ENCODE measurements at places on chromosomes 16 and 17. TPM values are rescaled to one million over a fixed set of nuclear protein-coding genes. Genes with fewer than 3 reads are reported as not detected.

DNA sequence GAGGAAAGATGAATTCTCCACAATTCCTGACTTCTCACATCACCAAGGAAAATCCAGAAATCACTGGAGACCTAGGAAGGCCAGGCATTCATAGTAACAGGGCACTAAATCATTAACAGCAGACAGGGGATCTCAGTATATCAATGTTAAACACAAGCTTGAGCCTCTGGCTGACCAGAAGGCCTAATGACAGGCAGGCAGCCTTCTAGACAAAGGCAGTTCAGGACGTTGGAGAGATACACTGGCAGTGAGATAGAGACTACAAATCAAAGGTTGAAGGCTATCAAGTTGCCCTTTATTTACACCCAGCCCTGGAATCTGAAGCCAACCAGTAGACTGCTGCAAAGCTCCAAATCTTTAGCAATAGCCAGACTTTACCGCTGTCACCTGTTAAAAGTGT lies 422.8 kb upstream of the CCL2 start:
- no peak for DNase-seq

- DNase-seq = no peak
Measured at GRCh38 chr17:29443041-29443739, 53.0 kb downstream of the TAOK1 start.

DNA sequence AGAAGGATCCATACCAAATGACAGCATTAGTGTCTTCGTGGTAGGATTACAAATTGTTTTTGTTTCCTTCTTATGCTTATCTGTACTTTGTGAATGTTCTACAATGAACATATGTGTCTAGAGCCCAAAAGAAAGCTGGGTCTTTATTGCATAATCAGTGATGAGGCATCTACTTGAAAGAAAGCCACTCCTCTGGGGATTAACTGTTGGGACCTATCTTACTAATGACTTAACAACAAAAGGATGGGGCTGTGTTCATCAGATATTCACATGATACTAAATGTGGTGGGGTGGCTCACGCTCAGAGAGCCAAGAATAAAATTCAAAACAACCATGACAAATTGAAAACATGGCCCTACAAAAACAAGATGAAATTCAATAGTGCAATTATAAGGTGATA lies 160.2 kb downstream of the RGS9 start:
- no peak for DNase-seq

DNA sequence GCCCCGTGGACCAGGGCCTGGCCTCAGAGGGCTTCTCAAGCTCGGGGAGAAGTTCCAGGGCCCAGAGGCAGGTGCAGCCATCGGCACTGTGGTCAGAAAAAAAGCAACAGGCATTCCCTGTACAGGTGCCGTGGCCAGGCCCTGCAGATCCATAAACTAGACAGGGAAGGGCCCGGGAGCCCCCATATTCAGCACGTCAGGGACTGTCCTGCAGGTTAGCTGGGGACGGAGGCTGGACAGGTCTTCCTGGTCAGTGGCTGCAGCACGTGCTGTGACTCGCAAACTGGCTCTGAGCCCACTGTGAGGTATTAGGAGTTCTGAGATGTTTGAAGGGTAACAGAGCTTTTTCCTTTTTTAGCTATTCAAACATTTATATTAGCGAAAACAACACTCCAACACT lies 15.0 kb upstream of the C16orf95 start:
- DNase-seq = no peak

GRCh38 chr17:58303971-58304749 lies 23.4 kb upstream of the MPO start:
- DNase-seq = peak; percentile 78

DNA sequence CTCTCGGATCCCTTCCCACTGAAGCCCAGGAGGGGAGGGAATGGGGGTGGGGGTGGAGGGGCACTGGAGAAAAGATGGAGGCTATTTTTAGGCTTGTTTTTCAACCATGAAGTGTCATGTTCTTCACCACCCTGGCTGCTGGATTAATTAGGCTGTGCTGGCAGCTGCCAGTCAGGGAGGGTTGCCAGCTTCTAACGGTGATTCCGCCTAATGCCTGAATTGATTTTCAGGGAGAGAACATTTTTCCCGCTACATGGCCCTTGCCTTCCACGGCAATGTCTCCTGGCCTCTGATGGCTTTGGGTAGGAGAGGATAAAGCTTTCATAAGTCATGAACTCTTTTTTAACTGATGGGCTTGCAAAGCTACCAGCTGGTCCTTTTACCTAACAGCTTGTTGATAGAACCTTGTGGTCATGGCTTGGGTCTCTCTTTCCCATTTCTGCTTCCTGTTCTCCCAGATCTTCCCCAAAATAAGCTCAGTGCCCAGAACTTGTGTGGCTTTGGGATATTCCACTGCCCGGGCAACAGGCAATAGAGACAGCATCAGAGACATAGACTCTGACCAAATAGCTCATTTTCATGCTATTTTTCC lies 167.4 kb downstream of the PITPNC1 start:
- DNase-seq = no peak

- DNase-seq = no peak
Measured at GRCh38 chr16:81758376-81758775, 20.7 kb upstream of the PLCG2 start.

- DNase-seq = no peak
Measured at GRCh38 chr16:23941025-23941424, 105.2 kb downstream of the PRKCB start.

- DNase-seq = no peak
Measured at GRCh38 chr17:79779084-79779529, 1.2 kb downstream of the CBX2 start.

GRCh38 chr17:47846716-47847340 lies 4.1 kb downstream of the SP6 start:
- DNase-seq = no peak

DNA sequence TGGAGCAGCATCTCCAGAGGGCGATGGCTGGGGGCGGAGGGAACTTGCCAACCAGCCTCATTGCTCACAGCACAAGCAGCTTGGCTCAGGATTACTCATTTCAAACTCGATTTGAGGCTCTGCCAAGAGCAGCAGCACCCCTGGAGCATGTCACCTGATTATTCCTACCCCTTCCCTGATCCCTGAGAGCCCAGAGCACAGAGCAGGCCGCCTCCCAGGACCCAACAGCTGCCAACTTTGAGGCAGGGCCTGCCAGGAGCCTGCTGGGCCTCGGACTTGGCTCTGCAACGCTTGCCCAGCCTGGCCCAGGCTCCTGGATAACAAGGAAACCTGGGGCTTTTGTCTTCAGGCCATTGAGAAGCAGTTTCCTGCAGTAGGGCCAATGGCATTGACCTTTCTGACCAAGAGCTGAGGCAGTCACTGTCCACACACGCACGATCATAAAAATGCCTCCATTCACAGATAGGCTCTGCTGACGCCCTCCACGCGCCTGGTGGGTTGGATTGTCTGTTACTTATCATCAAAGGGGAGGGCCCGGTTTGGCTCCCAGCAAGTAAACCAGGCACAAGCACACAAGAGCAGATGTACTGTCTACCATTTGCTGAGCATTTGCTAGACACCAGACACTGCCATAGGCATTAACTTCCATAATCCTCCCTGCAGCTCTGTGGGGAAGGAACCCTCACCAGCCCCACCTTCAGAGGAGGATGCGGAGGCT lies 406.6 kb upstream of the EEF2KMT start:
- no peak for DNase-seq

DNA sequence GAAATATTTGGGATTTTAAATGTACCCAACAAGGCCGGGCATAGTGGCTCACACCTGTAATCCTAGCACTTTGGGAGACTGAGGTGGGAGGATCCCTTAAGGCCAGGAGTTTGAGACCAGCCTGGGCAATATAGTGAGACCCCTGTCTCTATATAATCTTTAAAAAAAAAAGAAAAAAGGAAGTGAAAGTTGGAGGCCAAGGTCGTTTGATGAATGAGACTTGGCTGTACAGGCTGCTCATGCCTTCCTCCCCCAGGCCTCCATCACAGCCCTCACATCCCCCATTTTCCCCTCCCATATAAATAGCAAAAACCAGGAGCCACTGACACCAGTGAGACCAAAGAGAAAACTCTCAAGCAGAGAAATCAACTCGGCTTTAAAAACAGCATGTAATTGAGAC lies 3.3 kb upstream of the CA7 start:
- DNase-seq = no peak

GRCh38 chr17:42529061-42529460 lies 7.0 kb upstream of the NAGLU start:
- DNase-seq = no peak

DNA sequence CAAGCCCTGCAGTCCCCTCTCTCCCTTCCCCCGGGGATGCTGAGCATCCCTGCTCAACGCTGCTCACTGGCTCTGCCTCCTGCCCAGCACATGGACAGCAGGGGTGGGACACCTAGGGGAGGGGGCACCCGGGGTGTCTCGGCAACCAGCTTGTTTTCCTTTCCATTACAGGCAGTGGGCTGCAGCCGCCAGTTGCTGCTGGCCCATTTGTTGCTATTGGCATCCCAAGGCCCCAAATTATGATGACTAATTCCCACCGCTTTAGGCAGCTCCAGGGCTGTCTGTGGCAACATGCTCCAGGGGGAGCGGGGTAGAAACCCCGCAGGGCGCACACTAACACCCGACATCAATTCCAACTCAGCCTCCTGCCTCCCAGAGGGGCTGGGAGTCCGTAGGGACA lies 4.9 kb downstream of the SDK2 start:
- DNase-seq = no peak

TNK1 gene
- 0.73 TPM for total RNA-seq

RAB26 gene
- 0.27 TPM for total RNA-seq

IL34 gene
- total RNA-seq = 0.48 TPM

FOXC2 gene
- not detected for total RNA-seq

ELMO3 gene
- total RNA-seq = 2.3 TPM

TBC1D3K gene
- not detected for total RNA-seq

SPIRE2 gene
- total RNA-seq = 4.5 TPM

PYDC1 gene
- not detected for total RNA-seq

SLC6A2 gene
- not detected for total RNA-seq

CES5A gene
- not detected for total RNA-seq
